Esophagus squamous epithelium (tissue), 5 donors: ENCODE measurements at places on chromosomes 3 and 15.

DNA sequence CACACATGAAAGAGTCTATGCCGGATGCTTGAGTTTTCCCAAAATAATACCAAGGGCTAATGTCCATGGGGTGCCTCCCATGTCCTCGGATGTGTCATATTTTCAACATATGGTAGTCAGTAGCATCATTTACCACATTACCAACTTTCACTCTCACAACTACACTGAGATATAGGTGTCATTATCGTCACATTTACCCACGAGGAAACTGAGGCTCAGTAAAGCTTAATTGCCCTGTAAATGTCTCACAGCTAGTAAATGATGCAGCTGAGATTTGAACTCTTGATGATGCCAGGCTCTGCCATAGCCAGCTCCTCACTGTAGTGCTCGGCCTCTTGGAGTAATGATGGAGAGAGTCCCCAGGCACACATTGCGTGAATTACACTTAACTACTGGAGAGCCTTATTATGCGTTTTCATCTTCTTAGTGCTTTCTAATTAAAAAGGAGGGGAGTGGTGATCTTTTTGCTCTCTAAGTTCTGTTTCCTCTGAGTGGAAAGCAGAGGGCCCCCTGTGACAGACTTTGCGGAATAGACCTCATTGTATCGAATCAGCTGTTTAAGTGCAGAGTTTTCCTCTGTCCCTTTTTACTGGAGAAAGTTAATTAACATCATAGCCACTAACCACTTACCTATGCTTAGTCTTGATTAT, 142.0 kb upstream of the SLCO3A1 start:
- no peak for DNase-seq

DNA sequence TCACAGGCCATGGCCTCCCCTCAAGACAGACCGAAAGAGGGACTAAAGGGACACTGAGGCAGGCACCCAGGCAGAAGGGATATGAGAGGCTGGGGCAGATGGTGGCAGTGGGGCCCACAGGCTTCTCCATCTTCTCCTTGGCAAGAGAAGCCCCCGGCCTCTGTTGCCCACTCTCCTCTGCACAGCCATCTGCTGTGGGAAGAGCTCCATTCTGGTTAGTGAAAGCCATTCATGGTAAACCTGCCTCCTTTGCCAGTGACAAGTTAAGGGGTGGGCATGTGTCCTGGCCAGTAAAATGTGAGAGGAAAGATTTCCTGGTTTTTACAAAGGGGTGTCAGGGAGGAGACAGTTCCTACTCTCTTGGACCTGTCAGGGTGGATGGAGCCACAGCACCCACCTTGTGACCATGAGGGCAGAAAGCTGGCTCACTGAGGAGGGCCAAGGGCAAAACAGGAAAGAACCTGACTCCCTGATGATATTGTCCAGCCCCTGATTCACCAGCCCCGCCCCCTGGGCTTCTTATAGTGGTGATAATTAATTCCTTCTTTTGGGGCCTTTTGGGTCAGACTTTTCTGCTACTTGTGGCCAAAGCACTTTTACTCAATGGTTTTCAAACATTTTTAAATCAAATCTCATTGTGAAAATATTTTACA, 130.4 kb upstream of the SMAD3 start:
- no peak for DNase-seq

GRCh38 chr3:5160940-5161858, 26.3 kb upstream of the EDEM1 start:
- DNase-seq, result no peak

- no peak for DNase-seq
Observed at GRCh38 chr3:14959359-14959943, 12.1 kb downstream of the NR2C2 start.

- DNase-seq, result no peak
Observed at GRCh38 chr15:27833178-27833577, 265.9 kb downstream of the OCA2 start.

DNA sequence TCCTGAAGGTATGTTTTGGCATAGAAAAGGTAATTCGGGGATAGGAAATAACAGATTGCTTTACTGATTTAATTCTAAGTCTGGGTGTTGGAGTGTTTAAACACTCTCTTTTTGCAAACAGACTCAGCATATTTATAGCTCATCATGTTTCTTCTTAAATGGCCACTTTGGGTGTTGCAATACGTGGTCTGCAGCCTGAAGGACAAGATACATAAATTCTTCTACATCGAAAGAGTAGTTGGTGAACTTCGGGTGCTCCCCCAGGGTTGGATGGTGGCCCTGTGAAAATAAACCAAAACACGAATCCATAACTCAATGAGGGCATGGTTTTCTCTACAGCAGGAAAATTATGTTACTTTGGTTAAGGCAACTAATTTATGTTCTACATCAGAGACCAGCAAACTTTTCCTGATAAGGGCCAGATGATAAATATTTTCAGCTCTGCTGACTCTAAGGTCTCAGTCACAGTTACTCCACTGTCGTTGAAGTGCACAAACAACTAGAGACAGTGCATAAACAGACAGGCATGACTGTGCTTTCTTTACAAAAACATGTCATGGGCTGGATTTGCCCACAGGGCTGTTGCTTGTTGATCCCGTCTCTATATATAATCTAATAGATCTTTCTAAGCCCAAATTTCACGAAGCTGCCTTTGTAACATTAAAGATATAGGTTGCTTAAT, 35.9 kb downstream of the EOGT start:
- no peak for DNase-seq

DNA sequence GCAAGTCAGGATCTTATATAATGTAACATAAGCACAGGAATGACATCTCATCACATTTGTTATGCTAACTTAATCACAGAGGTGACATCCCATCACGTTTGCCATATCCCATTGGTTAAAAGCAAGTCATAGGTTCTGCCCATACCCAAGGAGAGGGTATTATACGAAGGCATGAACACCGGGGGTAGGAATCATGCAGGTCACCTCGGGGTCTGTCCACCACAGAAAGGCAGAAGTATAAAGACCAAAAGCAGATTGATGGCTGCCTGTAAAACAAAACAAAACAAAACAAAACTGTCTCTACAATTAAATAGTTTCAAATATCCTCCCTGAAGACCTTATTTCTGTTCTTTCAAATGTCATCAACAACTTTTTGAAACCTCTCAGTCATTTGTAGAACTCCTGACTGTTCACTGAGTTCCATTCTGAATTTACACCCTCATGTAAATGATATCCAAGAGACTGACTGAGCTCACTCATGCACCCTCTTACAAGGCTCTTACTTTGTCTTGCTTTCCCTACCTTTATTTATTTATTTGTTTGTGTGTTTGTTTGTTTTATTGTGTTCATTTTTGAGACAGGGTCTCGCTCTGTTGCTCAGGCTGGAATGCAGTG, 22.7 kb upstream of the ZNF639 start:
- DNase-seq, result no peak

DNA sequence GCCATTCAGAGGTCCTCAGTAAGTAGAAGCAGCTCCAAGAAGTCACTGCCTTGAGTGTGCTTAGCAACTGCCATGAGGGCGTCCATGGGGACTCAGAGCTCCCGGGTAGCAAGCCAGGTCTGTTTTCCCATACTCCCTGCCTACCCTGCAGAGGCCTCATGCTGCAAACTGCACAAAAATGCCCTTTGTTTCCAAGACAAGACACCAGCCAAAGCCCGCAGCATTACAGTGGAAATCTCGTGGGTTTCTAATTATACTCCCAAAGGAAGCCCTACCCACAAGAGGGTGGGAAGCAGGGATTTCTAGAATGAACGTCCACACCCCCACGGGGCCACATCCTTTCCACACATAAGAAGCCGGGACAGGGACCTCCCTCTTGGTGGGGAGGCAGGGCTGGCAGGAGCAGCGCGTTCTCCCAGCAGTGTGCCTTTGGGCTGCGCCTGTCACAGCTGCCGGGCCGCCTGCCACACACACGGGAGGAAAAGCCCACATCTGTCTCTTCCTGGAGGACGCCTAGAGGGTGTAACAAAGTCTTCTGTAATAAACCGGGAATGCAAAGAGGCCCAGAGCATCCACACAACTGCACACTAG, 31.1 kb downstream of the FAM174B start:
- DNase-seq, result no peak

GRCh38 chr15:68536331-68537095, 42.3 kb upstream of the CORO2B start:
- no peak for DNase-seq

DNA sequence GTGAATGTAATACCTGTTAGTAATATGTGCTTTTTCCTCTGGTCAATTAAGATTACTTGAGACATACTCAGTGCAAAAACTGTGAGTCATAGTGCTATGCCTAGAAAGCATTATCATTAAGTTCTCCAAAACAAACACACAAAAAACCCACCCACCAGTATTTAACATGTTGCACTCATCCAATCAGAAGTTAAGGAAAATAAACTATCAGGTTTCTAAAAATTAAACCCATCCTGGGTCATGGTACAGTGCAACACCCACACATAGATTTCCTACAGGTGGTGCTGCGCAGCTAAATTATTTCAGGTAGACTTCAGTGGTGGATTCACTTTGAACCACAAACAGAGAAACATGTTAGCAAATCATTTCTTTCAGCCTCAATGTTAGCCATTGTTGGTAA, 264.4 kb upstream of the VEPH1 start:
- no peak for DNase-seq

GRCh38 chr3:40200692-40201316, 108.7 kb upstream of the EIF1B start:
- DNase-seq, result no peak

DNA sequence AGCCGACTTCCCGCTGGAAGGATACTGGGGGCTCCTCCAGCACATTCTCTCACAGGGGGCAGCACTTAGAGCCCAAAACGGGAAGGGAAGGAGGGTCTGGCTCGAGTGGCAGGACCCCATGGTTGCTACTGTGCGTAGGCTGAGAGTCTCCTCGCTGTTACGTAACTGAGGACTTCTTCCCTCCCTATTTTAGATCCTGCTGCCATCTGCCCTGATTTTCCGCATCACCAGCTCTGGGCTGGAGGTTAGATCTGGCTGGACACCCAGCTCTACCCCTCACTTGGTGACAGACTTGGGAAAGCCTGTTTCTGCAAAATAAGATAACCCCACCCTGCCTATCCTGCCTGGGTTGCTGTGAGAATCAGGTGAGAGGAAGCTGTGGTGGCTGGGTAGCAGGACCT, 47.7 kb downstream of the BDH1 start:
- DNase-seq, result no peak

GRCh38 chr15:53976844-53977392, 1.3 kb upstream of the UNC13C start:
- DNase-seq, result no peak

- DNase-seq, result no peak
Observed at GRCh38 chr3:111246967-111247760, 175.5 kb downstream of the NECTIN3 start.

GRCh38 chr3:50600141-50600753, 11.3 kb downstream of the CISH start:
- DNase-seq, result no peak

DNA sequence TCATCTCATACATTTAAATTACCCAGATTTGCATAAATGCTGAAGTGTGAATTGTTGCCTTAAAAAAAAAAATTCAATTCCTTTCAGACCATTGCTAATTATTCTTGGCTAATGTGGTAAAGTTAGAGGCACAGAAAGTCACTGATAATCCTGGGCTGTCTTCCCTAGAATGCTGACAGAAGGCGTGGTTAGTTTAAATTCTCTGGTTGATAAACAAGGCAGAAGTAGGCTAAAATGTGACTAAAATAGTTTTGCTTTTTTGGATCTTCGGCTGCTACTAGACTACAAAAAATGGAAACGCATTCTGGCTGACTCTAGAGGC, 193.7 kb downstream of the OTOL1 start:
- DNase-seq, result no peak

GRCh38 chr3:69306239-69307185, 79.4 kb downstream of the FRMD4B start:
- no peak for DNase-seq

DNA sequence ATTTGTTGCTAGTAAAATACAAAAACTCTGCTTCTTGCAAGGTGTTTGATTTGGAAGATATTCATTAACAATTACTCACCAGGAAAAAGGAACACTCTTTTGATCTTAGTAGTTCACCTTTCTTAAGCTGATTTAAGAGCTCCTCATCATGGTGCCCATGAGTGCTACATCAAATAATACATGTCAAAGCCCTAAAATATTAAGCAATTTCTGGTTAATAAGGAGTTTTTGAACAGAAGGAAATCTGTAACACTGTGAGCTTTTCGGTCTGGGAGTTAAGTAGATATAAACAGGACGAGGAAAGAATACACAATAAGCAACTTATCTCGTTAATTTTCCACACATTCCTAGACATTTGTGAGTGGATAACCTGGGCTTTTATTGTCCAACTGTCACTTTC, 83.9 kb upstream of the DCBLD2 start:
- DNase-seq, result no peak

DNA sequence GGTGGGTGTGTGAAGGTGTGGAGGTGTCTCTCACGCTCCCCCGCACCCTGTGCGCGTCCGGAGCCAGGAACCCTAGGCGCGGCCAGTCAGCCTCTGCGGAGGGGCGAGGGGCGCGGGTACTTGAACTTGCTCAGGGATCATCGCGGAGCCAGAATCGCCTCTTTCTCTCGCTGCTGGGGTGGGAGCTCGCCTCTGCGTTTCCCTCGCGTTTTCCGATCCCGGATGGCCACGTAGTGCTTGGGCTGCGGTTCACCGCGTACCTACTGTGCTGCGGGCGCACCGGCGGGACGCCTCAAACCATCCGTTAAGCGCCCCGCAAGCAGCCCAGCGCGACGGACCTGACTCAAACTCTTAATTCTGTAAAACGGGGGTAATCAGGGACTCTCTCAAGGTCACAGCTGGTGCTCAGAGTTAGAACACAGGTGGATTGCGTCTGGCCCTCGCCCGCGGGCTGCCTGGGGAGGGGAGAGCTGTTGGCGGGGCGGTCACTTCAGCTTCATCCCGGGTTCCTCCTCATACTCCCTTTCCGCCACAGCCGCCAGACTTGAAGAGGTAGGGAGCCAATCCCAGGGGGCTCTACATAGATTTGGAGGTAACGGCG, 686 bp downstream of the MYRIP start:
- DNase-seq, result no peak

- no peak for DNase-seq
Observed at GRCh38 chr15:38391191-38391590, 62.7 kb upstream of the FAM98B start.

DNA sequence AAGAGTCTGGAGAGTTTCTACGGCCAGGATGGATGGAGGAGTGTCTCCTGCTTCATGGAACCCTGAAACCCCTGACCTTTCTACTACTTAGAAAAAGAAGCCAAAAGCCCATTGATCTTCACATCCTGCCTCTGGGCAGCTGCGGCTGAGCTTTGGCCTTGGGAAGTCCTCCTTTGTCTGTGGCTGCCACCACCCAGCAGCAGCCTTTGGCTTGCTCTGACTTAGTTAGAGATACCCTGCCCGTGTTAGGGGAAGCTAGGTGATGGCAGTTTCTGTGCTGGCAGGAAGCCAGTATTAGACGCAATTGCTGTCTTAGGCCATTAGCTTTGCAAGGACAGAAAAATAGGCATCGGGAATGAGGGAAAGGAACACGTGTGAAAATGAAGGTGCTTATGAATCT, 18.8 kb downstream of the APH1B start:
- DNase-seq, result no peak

DNA sequence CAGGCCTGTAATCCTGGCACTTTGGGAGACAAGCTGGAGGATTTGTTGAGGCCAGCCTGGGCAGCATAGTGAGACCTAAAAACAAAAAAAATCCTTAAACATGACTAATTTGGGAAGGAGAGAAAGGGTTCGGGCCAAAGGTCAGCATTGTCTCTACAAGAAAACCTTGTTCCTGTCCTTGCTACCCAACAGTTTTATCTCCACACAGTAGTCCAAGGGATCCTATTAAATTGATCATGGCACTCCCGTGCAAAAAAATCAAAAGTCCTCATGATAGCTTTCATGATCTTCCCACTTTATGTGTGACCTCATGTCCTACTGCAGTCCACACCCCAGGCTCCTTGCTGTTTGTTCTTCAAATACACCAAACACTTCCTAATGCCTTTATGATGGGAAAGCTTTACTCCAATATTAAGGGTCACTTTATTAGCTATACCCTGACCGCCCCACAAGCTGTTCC, 4.2 kb downstream of the RPL15 start:
- DNase-seq, result no peak
